Epithelial cell of esophagus (primary cell): ENCODE measurements at places on chromosomes 2 and 18.

GRCh38 chr2:28658369-28658768 lies 93.3 kb upstream of the PPP1CB start:
- DNase-seq: peak; percentile 69

- peak; percentile 6 for DNase-seq
Measured at GRCh38 chr2:81513328-81513727, 1208.8 kb upstream of the LRRTM1 start.

GRCh38 chr2:66874411-66874810 lies 439.5 kb downstream of the MEIS1 start:
- DNase-seq: no peak

DNA sequence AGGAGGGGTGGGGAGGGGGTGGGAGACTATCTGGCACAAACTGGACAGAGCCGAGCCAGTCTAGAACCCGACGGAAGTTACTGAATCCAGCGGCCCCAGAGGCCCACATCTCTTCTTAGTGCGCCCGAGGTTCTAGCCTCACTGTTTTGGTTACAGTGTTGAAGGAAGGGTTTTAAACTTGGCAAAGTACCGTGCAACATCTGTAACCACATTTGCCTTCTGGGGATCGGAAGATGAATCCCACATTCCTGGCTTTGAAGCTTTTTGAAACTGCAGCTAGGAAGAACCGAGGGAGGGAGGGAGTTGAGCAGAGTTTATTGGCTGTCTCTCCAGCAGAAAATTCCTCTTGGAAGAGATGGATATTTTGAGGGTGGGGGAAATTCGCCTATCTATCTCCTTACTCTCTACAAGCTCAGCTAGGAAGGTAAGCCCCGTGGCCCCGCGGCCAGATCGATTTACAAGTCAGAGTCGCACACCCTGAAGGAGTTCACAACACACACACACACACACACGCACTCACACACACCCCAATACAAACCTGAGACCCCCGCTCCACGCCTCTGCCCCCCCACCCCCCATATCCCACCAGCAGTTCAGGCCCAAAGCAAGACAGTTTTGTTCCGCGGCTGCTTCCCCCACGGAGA lies 1.0 kb downstream of the ACVR1 start:
- peak; percentile 88 for DNase-seq

GRCh38 chr18:36814994-36815393 lies 13.8 kb downstream of the TPGS2 start:
- no peak for DNase-seq

- no peak for DNase-seq
Measured at GRCh38 chr2:101089419-101089818, 61.8 kb downstream of the TBC1D8 start.

DNA sequence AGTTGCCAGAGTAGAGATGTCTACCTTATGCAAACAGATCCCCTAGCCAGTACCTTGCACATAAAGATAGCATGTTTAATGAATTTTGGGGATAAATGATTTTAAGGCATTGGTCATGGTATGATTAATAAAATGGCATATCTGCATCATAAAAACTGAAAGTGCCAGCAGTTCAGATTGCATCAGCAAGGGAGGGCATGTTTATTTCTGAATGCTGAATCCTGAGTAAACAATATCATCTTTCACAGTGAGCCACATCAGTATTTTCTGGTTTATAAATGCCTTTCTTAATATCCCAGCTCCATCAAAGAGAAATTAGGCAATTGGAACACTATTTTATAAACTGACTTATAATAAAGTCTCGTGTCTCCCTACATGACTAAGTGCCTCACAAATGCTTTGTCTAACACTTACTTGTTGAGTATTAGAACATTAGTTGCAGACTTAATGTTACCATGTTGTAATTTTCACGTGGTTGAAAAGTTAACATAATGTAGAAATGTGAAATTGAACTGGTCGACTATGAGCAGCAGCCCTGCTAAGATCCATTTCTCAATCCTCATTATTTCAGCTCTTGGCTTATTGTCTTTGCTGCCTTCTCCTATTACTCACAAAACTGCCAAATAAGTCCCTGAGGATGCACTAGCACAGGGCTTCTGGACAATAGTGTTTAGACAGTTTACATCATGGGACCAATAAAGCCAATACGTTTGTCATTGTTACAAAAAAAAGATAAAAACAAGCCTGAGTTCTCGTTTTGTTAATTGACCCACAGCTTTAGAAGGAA lies 48.0 kb downstream of the LANCL1 start:
- peak; percentile 40 for DNase-seq

DNA sequence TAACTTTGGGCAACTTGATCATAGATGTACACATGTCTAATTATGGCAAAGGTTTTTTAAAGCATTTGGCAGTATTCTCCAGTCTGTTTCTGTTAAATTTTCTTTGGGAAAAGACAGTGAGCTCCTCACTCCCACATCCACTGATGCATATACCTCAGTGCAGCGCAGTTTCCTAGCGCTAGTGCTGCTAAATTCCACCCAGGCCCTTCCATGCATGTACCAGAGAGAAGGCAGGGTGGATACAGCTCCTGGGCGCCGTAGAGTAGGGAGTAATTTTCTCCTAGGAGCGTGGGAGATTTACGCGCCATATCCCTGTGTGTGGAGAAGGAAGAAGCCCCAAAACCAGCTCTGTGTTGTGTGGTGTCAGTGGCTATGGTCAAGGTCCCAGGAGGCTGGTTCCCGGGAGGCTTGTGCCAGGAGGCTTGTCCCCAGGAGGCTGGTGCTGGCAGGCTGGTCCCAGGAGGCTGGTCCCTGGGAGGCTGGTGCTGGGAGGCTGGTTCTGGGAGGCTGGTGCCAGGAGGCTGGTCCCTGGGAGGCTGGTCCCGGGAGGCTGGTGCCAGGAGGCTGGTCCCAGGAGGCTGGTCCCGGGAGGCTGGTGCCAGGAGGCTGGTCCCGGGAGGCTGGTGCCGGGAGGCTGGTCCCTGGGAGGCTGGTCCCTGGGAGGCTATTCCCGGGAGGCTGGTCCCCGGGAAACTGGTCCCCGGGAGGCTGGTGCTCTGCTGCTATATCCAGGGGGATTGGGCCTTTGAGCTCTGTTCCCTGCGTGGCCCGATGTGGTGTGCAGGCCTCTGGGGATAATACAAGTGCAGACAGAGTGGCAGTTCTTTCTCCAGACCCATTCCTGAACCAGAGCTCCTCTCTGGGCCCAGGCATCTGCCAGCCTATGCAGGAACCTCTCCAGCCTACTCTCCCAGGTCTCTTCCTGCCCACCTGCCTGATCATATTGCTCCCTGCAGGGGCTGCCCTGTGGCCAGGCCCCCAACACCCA lies 161.2 kb downstream of the SEPTIN10 start:
- DNase-seq: no peak

- DNase-seq: peak; percentile 84
Measured at GRCh38 chr2:58634653-58635370, 393.7 kb upstream of the FANCL start.

DNA sequence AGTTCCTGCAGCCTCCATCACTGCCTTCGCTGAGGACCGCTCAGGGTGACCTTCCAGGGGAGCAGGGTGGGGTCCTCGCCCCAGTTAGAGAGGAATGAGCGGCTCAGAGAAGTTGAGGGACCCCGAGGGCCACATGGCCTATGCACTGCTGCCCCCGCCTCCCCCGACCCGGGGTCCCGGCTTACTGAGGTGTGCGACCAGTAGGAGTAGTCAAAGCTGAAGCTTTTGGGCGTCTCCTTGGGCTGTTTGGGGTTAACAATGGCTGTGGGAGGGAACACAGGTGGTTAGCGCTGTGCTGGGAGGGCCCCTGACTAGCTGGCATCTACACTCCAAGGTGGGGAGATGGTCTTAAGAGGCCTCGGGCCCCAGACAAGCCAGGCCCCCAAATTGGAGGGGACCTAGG lies 31.0 kb downstream of the KIF1A start:
- DNase-seq: no peak
